Suppressor macrophage treated with lipopolysaccharide for 1 hour (primary cell): ENCODE measurements at places on chromosomes 16 and 17.

DNA sequence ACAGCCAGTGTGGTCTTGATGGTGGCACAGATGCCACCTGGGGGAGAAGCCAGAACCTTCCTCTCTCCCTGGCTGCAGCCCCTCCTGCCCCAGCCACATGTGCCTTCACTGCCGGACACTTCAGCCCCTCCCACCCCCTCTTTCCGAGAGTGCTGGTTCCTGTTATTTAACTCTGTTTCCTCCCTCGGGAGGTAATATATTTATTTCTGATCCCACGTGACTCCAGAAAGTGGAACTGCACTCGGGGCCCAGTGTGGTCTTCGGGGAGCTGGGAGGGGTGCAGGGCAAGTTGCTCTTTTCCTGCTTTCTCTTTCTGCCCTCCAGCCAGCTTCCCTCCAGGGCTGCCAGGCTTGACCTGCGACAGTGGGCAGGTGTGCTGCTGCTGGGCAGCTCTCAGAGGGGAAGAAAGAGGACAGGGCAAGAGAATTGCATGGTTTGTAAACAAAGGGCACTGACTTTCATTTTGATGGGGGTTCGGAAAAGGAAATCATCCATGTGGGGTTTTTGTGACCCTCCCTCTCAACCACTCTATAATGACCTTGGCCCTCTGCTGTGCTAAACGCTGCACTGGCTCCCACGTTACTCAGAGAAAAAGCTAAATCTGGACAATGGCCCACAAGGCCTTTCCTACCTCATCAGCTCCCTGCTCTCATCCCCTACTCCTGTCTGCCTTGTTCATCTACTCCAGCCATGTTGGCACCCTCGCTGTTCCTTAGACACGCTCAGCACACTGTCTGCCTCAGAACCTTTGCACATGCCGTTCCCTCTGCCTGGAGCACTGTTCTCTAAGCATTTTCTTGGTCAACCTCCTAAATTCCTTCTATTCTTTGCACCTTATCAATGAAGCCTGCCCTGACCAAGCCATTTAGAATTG is 8.2 kb upstream of the CIITA start:
- DNase-seq, result peak; percentile 65

GRCh38 chr17:45848868-45849535 is 4.3 kb downstream of the SPPL2C start:
- DNase-seq, result no peak

DNA sequence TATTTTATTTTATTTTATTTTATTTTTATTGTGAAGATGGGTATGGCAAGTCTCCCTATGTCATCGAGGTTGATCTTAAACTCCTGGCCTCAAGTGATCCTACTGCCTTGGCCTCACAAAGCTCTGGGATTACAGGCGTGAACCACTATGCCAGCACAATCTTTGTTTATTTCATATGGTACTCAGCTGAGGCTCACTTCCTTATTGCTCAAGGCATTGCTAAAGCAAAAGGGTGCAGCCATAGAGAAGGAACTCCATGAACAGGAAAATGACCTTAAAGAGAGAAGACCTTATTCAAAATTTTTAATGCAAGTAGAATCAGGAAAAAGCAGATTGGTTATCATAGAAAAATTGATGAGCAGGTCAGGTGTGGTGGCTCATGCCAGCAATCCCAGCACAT is 110.6 kb upstream of the RBBP6 start:
- peak; percentile 49 for DNase-seq

- no peak for DNase-seq
Measured at GRCh38 chr17:77143306-77143705, 2.5 kb downstream of the SEC14L1 start.

DNA sequence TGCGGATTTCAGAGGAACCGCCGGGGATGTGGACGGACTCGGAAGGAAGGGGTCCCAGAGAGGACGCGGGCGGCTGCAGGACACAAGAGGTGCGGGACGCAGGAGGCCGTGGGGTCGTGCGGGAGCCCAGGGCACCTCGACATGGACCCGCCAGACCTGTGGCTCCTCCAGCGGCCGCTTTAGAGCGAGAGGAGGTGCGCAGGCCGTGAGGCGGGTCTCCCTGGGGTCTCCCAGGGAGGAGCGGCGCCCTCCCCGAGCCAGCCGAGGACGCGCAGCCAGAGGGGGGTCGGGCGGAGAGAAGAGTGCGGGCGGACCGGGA is 6.8 kb upstream of the FLYWCH1 start:
- no peak for DNase-seq

DNA sequence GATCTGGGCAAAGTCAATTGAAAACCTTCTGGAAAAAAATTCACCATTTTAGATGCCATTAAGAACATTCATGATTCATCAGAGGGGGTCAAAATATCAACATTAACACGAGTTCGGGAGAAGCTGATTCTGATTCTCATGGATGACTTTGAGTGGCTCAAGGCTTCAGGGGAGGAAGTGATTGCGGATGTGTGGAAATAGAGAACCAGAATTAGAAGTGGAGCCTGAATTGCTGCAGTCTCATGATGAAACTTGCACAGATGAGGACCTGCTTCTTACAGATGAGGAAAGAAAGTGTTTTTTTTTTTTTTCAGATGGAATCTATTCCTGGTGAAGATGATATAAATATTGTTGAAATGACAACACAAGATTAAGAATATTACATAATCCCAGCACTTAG is 12.9 kb downstream of the ITGAX start:
- peak; percentile 91 for DNase-seq

- no peak for DNase-seq
Measured at GRCh38 chr17:18027280-18027679, 11.7 kb downstream of the ATPAF2 start.

- no peak for DNase-seq
Measured at GRCh38 chr17:34974794-34975785, 5.2 kb upstream of the LIG3 start.

DNA sequence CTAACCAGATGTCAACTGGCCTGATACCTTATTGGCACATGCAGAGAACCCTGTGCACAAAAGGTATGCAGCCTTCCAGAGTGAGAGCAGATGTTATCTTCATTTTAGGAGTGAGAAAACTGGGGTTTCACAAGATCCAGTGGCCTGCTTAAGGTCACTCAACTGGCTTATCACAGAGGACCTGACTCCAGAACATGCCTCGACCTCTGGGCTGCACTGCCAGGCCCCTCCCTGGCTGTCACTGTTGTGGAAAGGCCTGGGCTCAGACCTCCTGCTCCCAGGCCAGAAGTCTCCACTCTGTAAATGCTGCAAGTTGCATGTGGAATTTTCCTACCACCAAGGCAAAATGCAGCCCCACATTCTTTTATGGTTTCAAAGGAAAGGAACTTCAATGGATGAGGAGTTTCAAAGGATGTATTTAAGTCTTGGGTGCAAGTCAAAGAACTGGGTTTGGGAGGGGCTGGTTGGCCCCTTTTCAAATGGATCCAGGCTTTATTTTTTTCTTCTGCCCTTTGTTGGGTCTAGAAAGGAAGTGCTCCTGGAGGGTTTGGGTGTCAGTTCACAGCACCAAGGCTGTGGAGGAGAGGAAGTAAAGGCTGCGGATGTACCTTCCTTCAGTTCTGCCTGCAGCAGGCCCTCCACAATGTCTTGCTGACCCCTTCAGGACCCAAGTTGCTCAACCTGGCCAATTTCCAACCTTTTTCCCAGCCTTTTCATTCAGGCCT is 30.4 kb upstream of the SMPD3 start:
- no peak for DNase-seq

- DNase-seq, result no peak
Measured at GRCh38 chr17:47076171-47076570, 97.1 kb upstream of the RPRML start.

DNA sequence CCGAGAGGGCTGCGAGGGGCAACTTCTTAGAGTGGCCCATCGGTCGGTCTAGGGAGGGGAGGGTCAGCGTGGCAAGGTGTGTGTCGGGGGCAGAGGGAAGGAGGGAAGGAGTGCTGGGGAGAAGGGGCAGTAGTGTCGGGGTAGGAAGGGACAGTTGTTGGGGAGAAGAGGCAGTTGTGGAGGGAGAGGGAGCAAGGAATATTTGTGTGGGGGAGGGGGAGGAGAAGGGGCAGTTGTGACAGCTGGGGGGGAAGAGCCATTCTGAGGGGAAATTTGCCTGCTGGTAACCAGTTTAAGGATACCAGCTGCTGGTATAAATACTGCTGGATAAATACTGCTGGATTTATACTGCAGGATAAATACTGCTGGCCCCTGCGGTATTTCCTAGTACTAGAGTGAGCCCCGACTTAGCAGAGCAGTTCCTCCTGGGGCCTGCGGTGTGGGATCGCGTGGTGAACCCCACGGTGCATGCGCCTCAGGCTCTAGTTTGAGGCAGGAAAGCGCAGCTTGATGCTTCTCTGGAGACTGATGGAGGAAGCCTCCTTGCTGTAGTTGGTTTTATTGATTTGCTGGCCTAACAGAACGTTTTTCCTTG is 309 bp downstream of the DNAH2 start:
- no peak for DNase-seq

DNA sequence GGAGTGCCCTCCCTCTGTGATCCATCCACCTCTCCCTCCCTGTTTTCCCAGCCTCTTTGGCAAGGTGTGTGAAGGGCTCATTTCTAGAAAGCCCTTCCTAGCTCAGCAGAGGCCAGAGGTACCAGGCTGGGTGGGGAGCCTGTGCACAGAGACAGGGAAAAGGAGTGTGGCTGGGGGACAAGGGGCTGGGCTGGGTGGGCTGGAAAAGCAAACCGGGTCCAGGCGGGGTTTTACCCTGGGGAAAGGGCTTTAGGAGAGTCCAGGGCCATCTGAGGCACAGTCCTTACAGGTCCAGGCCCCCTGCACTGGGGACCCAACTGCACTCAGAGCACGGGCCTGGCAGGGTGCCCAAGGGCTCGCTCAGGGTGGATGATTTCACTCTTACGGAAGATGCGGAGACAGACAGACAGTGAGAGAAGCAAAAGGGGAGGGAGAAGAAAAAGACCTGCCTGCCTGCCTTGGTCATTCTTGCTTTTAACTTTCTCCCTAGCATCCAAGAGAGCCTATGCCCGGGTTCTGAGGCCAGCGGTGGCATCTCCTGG is 7.0 kb downstream of the CRHR1 start:
- DNase-seq, result no peak

DNA sequence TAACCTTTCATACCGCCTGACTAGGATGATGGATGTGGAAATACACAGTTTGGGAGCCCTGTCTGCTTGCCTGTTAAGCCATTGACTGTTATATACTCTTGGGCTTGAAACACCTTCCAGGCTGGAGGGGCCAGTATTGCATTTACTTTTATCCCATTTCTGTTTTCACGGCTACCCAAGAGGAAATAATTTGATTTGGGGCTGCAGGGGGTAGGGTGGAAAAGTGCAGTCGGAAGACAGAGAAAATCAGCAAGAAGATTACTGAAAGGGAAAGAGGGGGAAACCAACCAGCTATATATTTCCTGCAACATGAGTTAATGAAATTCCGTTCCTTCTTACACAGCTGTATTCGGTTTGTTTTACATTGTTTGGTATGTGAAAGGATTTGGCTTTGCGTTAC is 202.5 kb downstream of the CDH13 start:
- DNase-seq, result no peak

GRCh38 chr17:78168242-78168902 is at the start of gene SYNGR2:
TSS of gene SYNGR2 (plus strand) at chr17:78168581. CDS start at chr17:78168617, 36 bp downstream.
- DNase-seq, result peak; percentile 94

DNA sequence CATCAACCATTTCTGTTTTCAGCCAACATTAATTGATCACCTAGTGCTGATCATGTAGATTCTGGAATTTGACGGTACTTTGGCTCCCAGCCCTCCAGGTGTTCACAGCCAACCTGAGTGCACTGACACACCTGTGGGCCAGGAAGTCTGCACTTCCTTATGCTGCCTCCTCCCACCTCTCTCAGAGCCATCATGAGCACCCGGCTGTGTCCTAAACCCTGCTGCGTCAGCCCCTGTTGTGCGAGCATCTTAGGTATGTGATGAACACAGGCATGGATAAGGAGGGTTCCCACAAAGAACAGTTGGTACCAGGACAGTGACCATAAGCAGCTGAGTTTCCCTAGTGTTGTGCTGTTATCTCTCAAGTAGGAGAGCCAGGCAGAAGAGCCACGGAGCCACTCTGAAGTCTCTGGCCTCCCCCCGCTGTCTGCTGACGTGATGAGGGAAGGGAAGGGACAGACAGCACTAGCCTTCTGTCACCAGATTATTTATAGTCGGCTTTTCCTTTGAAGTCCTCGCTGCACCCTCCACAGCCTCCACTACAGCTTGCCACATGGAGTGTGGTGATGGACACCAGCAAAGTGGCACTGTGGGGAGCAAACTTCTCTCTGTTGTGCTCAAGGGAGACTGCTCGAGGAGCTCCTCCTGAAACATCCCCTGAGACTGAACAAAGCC is 162.8 kb upstream of the ANKFN1 start:
- DNase-seq, result no peak

GRCh38 chr16:88758944-88759244 is 26.1 kb downstream of the PIEZO1 start:
- DNase-seq, result no peak

- DNase-seq, result no peak
Measured at GRCh38 chr17:39674702-39675389, 6.6 kb downstream of the PNMT start.

DNA sequence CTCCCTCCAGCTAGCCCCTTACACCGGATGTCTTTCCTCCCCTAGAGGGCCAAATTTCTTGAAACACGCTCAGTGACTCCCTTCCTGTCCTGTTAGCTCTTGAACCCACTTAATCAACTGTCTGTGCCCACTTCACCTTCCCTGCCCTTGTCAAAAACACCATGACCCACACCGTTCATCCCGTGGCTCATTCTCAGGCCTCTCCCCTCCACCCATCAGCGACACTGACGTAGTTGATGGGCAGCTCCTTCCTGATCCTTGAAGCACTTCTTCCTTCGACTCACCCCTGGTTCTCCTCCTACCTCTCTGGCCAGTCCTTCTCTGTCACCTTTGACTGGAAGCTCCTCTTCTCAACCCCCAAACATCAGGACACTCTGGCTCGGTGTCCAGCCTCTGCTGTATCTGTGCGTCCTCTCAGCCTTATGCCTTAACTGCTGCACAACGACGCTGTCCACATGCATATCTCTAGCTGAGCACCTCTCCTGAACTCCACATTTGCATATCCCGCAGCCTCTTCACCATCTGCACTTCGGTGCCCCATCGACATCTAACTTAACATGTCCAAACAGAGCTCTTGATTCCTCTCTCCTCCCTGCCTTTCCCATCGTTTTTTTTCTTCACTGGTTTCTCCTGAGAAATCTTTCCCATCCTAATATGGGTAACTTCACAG is 39.3 kb upstream of the CCDC182 start:
- DNase-seq, result no peak

DNA sequence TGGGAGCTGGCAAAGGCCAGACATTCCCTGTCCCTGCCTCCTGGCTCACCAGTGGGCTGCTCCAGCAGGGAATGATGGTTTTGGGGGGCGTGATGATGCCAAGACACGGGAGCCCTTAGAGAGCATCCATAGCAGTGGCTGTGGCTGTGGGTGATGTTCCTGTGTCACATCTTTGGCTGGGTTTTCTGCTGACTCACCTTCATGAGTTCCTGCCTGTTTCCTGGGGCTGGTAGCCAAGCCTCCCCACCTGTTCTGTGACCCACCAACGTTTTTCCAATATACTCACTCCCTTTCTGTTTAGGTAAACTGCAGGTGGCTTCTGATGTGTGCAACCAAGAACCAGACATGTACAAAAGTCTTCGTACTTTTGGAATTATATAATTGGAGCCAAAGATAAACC is 16.5 kb upstream of the NF1 start:
- no peak for DNase-seq

- peak; percentile 80 for DNase-seq
Measured at GRCh38 chr17:38322156-38322779, 21.5 kb downstream of the GPR179 start.
